ENCODE measurements at places on chromosomes 13 and 19. TPM values are rescaled to one million over a fixed set of nuclear protein-coding genes. Genes with fewer than 3 reads are reported as not detected.
A peak's percentile ranks its signal among the peaks of the same experiment; 100 is the strongest.

GRCh38 chr13:31327182-31327860 is 127.5 kb downstream of the B3GLCT start:
- no peak overlapping the region for H3K27ac ChIP-seq
- H3K4me1 ChIP-seq: no peaks in the 10 kb centered on the region
- H3K4me3 ChIP-seq: no peak overlapping the region
- peaks cover 50% of the 10 kb centered on the region for H3K36me3 ChIP-seq
- no peak for DNase-seq

DNA sequence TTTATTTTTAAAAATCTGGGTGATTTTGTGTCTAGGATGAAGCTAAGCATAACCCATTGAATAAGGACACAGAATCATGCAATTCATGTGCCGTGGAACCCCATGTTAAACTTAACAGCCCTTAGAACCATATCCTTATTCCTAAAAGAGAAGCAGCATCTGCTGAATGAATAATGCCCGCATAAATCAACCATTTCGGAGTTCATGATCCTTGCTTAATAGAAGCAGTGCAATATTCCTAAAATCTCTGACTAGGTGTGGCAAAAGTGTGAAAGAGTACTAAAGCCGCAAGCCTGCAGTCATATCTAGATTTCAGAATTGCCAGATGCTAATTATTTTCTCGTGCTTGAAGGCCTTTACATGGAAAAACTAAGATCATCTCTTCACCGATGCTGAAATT is 33.6 kb upstream of the ARGLU1 start:
- H3K36me3 ChIP-seq: no peaks in the 10 kb centered on the region
- DNase-seq: no peak
- H3K4me3 ChIP-seq: no peak overlapping the region
- no peak overlapping the region for H3K27ac ChIP-seq
- H3K27me3 ChIP-seq: no peaks in the 10 kb centered on the region
- peaks cover 21% of the 10 kb centered on the region for H3K4me1 ChIP-seq

DNA sequence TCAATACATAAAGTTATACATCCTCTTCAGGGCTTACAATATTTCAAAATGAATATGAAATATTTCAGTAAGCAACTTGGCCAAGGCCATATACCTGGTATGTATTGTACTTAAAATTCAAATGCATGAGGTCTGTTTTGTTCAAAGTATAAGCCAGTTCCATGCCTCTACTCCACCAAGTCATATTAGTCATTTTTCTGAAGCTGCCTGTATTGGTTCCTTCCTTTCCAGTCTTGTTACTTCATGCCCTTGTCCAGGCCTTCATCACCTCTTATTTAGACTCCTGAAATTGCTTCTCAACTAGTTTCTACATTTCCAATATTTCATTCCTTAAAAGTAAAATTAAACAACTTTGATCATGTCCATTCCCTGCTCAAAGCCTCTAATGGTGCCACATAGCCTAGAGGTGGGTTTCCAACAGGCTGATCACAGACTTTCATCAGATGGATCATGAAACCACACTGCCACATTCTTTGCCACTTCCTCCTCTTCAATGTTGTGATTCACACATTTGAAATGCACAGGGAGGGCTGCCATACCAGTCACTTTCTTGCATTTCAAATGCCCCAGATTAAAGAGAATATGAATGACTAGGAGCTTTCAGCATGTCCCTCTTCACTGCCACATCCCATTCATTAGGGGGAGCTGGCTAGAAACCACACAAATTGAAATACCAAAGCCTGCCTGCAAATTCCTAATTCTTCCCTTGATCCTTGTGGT is 424.1 kb upstream of the DACH1 start:
- no peak overlapping the region for H3K4me3 ChIP-seq
- no peaks in the 10 kb centered on the region for H3K4me1 ChIP-seq
- H3K27ac ChIP-seq: no peak overlapping the region
- no peak for DNase-seq
- H3K36me3 ChIP-seq: no peaks in the 10 kb centered on the region

GRCh38 chr13:92807353-92807752 is 419.3 kb upstream of the GPC6 start:
- no peak overlapping the region for H3K27ac ChIP-seq
- no peak overlapping the region for H3K4me3 ChIP-seq
- H3K27me3 ChIP-seq: no peaks in the 10 kb centered on the region
- no peaks in the 10 kb centered on the region for H3K4me1 ChIP-seq
- DNase-seq: no peak

DNA sequence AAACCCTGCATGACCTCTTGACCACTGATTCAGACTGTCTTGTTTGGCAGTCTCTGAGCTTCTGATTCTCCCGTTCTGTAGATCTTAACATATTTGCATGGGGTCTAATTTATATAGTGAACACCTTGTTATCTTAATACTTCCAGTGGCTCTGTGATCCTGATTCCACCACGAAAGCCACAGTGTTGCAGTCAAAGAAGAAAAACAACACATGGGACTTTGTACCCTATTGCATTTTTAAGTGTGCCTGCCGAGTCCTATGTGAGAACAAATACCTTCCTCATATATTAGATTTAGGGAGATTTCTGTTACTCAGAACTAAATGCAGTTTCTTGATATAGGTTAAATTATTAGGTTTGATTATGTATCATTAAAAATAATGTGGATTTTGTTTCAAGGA is 12.3 kb upstream of the ZNF556 start:
- H3K27ac ChIP-seq: no peak overlapping the region
- H3K4me1 ChIP-seq: no peaks in the 10 kb centered on the region
- no peaks in the 10 kb centered on the region for H3K27me3 ChIP-seq
- DNase-seq: no peak

GRCh38 chr13:94234738-94235137 is 244.7 kb downstream of the DCT start:
- H3K36me3 ChIP-seq: no peaks in the 10 kb centered on the region
- no peak overlapping the region for H3K4me3 ChIP-seq
- H3K27me3 ChIP-seq: no peaks in the 10 kb centered on the region
- no peak for DNase-seq
- no peak overlapping the region for H3K27ac ChIP-seq
- H3K4me1 ChIP-seq: no peaks in the 10 kb centered on the region

DNA sequence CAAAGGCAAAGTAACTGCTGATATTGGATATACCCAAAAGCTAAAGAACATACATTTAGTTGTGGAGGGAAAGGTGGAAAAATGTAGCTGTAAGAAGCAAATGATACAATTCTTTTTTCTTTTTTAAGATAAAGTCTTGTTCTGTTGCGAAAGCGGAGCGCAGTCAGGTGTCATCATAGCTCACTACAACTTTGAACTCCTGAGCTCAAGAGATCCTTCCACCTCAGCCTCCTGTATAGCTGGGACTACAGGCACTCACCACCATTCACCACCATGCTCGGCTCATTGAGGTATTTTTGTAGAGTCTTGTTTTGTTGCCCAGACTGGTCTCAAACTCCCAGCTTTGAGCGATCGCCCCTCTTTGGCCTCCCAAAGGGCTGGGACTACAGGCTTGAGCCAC is 38.0 kb downstream of the TBC1D4 start:
- no peaks in the 10 kb centered on the region for H3K36me3 ChIP-seq
- H3K4me3 ChIP-seq: no peak overlapping the region
- H3K4me1 ChIP-seq: peaks cover 9% of the 10 kb centered on the region
- no peak for DNase-seq
- peak overlapping the region; percentile 74 for H3K27ac ChIP-seq

GRCh38 chr13:91313103-91313502 is 34.4 kb upstream of the MIR17HG start:
- H3K27ac ChIP-seq: no peak overlapping the region
- H3K27me3 ChIP-seq: peaks cover 33% of the 10 kb centered on the region
- H3K36me3 ChIP-seq: no peaks in the 10 kb centered on the region
- DNase-seq: no peak

Gene KASH5
- polyA plus RNA-seq: not detected

Gene KLK2
- polyA plus RNA-seq: not detected

Gene KANK3
- polyA plus RNA-seq: 16.9 TPM

Gene DLL3
- polyA plus RNA-seq: not detected

Data from heart left ventricle (tissue), 16 donors.